NCI-H1694 treated with DMSO at 0.1 percent for 48 hours (cell line): ENCODE measurements at places on chromosomes 11 and 22.

DNA sequence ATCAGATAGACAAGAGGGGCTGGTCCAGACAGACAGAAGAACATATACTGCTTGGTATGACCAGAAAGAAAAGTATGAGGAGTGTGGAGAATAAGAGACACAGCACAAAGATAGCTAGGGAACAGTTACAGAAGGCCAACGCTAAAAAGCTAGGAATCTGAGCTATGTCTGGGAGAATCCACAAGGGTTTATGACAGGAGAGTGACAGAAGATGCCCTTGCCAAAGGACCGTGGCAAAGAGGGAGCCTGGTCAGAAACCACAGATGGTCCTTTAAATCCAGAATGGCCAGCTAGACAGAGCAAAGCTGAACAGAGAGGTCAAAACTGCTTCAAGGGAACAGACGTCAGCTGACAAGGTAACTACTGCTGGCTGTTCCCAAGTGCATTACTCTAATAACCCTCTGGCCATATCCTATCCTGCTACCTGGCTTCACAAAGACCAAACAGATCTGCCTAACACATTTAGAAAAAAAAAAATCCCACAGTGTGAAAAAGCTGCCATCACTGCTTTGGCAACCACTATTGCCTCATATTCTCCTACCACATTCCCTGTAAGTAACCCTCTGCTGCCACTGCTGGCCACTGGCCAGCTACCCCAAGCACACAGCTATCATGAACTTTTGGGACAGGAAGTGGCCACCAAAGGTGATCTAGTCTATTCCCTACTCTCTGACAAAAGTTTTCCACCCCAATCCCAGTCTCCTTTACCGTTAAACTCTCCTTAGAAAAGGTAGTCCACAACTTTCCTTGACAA is 7.3 kb downstream of the SERGEF start:
- DNase-seq: no peak

- no peak for DNase-seq
These were observed 53.7 kb downstream of the HIPK3 start for GRCh38 chr11:33310720-33311500.

DNA sequence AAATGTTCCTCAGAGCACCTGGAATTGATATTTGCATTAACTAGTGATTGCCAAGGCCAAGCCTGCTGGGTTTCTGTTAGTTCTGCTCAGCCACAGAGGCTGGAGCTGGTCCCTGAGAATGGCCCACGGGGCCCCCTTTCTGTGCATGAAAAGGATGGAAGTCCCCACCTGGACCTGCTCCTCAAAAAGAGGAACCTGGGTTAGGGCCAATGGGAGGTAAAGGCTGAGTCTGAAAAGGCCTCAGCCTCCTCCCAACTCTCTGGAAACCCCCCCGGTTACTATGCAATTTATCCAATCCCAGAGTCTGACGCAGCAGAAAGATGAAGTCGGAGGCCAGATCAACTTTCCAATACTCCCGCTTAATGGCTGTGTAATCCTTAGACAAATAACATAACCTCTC is 6.8 kb upstream of the CREB3L1 start:
- no peak for DNase-seq

DNA sequence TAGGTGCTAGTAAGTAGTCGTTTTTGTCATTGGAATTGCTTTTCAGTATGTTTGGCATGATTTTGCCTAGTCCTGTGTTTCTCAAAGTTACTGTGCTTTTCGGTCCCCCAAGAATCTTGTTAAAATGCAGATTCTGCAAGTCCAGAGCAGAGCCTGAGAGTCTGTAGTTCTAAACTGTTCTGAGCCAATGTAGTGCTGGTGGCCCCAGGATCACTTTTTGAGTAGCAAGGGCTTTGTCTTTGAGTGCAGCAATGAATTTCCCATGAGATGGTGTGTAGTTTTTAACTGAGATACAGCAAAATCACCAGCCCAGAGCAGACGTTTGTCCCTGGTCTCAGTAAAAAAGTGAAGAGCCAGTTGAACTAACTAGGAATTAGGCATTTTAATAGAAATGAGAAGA is 122.4 kb downstream of the NCAM1 start:
- DNase-seq: no peak

- no peak for DNase-seq
These were observed 79.9 kb upstream of the OR4C15 start for GRCh38 chr11:55474321-55474720.

- peak; percentile 58 for DNase-seq
These were observed 10.2 kb upstream of the LRRC32 start for GRCh38 chr11:76680518-76681425.

DNA sequence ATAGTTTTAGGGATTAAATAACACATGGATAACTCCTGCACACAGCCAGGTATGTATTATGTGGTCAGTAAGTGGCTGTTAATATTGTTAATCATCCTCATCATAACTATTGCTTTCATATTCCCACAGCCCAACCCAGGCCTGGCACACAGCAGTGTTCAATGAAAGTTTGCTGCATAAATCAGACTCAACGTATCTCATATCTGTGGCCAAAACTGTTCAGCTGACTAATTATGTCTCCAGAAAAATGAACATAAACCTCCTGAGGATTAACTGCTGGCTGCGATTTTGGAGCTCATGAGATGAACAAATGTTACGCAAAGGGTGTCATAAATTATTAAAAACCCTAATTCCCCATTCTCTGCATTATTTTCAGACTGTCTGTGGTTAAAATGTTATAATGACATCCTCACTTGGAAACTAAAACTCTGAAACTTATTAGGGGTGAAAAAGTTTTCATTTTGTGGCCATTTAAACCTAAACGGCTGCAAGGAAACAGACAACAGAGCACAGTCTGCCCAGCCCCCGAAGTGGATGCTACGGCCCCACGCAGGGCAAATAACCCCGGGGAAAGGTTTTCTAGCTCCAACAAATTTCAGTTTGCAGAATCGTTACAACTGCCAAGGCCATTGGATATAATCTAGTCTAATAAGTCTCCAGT is 17.3 kb downstream of the ABCC8 start:
- no peak for DNase-seq

- no peak for DNase-seq
These were observed 20.9 kb upstream of the MICAL2 start for GRCh38 chr11:12089473-12089872.

DNA sequence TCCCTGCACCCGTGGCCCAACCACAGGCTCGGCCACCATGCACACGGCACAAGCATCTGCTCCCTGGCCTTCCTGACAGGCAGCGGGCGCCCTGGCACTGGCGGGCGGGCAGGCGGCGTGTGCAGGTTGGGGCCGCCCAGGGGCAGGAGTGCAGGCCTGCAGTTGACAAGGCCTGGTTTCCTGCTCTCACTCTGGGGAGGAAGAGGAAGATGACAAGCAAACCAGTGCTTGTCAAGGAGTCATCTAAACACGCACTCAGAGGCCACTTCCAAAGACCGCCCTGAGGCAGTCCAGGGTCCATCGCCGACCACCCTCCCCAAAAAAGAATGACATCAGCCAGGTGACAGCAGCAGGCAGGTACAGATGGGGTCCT is 65.3 kb upstream of the LINC01488 start:
- DNase-seq: no peak

DNA sequence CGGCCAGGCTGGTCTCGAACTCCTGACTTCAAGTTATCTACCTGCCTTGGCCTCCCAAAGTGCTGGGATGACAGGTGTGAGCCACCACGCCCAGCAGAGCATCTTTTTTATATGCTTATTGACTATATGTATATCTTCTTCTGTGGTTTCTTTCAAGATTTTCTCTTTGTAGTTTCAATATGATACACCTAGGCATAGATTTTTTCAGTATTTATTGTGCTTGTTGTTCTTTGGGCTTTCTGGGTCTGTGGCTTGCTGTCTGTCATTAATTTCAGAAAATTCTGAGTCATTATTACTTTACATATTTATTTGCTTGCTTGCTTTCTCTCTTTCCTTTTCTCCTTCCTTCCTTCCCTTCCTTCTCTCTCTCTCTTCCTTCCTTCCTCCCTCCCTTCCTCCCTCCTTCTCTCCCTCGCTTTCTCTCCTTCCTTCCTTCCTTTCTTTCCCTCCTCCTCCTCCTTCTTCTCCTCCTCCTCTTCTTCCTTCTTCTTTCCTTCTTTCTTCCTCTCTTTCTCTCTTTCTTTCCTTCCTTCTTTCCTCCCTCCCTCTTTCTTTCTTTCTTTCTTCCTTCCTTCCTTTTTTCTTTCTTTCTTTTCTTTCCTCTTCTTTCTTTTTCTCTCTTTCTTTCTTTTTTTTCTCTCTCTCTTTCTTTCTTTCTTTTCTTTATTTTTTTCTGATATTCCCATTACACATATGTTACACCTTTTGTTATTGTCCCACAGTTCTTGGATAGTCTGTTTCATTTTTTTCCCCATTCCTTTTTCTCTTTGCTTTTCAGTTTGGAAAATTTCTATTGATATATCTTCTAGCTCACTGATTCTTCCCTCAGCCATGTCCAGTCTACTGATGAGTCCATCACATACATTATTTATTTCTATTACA is 10.9 kb upstream of the DCHS1 start:
- no peak for DNase-seq

GRCh38 chr11:14854057-14854456 is 38.0 kb downstream of the CYP2R1 start:
- no peak for DNase-seq

GRCh38 chr11:125168918-125169456 is 4.4 kb downstream of the PKNOX2 start:
- no peak for DNase-seq

GRCh38 chr11:125343718-125344131 is 152.3 kb downstream of the FEZ1 start:
- DNase-seq: no peak

DNA sequence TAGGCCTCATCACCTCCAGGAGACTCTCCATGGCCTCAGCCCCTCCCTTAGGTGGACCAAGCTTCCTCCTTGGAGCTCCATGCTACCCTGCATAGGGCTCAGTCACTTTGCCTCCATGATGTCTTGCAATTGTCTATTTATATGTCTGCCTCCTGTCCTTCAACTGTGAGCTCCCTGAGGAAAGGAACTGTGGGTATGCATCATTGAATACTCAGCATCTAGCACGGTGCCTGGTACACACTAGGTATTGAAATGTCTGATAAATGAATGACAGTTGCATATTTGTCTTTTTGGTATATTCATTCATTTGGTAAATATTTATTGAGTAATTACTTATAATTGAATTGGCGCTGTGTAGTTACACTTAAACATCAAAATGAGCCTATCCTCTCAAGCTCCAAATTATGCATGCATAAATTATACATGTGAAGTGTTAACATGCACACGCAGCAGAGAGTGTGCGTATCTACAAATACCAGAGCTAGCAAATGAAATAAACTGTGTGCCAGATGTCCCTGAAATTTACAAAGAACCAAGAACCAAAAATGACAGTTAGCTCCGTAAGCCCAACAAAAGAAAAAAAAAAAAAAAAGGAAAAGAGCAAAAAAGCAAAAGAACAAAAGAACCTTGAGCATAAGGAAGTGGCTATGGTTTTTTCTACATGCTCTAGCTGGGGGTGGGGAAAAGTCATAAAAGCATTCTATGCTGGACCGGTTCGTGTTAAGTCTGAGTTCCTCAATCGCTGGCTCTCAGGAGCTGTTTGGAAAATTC is 25.2 kb downstream of the GRAP2 start:
- peak; percentile 57 for DNase-seq

DNA sequence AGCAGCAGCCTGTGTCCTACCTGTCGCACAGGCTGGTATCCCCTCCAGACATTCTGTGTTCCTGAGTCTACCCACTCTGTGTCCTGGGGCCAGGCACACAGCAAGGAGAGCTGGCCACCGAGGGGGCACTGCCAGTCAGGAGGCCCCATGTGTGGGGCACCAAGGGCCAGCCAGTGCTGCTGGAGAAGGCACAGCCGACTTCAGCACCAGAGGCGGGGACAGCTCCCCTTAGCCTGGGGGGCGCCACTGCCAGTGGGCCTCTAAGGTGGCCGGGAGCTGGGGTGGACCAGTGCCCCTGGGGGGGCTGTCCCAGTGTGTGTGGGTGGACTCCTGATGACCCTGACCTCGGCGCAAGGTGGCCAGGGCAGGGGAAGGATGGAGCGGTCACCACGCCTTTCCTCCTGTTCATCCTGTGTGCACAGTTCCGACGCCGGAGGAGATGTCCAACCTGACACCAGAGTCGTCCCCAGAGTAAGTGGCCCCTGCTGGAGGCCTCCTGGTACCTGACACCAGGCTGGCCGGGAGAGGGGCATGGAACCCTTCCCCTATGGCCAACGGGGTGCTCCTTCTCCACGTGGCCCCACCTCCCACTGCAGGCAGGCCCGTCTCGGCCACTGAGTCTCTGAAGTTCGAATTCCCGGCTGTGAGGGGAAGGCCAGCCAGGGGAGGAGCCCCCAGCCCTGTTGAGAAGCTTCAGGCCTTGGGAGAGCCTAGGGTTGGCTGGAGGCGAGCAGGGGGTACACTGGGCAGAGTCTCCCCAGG is 35.4 kb downstream of the MOB2 start:
- no peak for DNase-seq

DNA sequence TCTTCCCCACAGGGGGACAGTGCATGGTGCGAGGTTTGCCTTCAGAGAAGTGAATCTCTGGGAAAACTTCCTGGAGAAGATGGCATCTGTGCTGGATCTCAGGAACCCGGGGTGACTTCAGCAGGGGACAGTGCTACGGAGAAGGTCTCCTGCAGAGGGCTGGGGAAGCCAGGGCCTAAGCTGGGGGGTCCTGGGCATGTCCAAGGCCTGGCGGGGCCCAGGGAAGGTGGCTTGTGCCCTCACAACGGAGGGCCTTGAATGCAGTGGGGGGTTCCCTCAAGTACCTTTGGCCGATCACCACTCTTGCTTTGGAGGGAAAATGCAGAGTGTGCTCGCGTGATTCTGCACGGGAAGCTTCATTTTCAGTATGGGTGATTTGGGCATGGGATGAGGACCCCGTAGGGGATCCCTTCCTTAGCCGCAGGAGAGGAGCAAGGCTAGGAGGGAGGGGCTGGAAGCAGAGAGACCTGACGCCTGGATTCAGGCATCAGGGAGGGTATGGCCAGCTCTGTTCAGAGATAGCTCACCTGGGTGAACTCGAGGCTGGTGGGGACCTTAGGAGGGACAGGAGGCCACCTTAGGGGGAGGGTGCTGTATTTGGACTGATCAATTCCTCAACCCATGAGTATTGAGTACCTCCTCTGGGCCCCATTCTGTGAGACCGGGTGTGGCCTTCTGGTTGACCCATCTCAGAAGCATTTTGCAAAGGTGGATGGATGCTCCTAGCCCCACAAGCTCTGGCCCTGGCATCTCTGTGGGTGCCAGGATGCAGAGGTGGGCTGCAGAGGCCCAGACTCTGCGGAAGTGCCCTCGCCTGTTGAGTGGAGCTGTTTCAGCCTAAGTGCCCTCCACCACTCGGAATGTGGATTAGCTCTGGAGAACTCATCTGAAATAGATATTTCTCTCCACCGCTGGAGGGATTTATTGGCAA is 529.4 kb downstream of the TBC1D22A start:
- DNase-seq: no peak

DNA sequence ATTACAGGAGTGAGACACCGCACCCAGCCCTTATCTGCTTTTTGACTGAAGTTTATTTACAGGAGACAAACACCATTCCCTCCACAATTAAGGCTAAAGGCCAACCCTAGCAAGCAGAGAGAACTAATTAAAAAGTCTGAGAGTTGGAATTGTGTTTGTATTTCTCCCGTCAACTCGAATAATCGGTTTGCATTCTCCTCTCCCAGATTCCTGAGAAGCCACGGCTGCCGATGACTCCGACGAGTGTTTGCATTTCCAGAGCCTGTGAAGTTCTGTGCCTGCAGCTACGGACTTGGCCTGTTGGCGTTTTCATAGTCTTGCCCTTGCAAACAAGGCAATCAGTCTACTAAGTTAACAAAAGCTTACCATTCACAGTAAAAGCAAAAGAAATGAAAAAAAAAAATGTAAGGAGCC is 73.2 kb upstream of the NUP50 start:
- DNase-seq: no peak
